ENCODE measurements at places on chromosomes 4 and X.

GRCh38 chrX:49838374-49838773, 9.3 kb downstream of the PAGE4 start:
- no peaks in the 10 kb centered on the region for H3K27me3 ChIP-seq
- no peaks in the 10 kb centered on the region for H3K4me1 ChIP-seq
- no peak for DNase-seq

DNA sequence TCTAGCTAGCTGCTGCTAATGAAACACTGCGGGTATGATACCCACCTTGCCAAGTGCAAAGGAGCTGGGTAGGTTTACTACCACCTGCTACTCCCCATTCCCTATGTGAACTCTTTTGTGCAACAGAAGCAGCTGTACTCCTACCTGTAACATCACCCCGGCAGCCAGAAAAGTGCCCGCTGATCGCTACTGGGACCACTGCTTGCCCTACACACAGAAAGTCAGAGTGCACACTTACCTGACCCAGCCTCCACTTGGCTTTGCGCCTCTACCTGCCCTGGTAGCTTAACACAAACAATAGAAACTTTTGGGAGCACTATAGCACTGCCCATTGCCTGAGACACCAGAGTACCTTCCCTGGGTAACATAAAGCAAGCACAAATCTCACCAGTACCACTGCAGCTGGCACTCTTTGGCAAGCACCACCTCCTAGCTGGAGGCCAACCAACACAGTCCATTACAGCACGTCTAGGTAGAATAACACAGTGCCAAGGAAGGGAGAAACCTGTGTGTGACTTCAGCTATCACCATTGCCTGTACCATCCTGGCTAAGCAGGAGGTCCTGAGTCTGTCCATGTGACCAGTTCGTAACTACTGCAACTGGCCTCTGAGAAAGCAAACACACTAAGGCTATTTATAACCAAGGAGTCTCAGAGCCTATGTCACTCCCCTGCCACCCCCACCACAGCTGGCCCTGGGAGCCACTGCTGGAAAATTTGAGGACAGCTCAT, 80.1 kb downstream of the CENPC start:
- H3K27ac ChIP-seq: no peak overlapping the region
- DNase-seq: no peak

GRCh38 chr4:22416403-22416802, 99.5 kb downstream of the ADGRA3 start:
- H3K27me3 ChIP-seq: no peaks in the 10 kb centered on the region
- H3K4me1 ChIP-seq: no peaks in the 10 kb centered on the region
- DNase-seq: no peak
- H3K27ac ChIP-seq: no peak overlapping the region

- no peak overlapping the region for H3K27ac ChIP-seq
- no peak for DNase-seq
- H3K27me3 ChIP-seq: peaks cover 13% of the 10 kb centered on the region
- no peaks in the 10 kb centered on the region for H3K4me1 ChIP-seq
- H3K36me3 ChIP-seq: no peaks in the 10 kb centered on the region
These were observed 46.6 kb upstream of the SHISA3 start for GRCh38 chr4:42350611-42351182.

DNA sequence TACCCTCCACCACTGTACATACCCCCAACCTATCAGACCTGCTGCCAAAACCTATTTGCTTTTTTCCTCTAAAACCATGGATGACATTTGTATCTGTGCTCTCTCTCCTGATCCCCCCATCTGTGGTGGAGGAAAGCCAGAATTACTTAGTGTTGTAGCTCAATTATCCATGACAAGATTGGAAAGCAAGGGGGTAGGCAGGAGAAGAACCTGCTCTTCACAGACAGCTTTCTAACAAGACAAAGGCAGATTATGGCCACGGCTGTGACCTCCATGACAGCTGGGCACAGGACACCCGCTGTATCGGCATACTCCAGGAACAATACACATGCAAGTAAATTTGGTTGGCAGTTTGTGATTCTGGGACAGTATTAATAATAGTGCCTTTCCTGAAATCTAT, 186.7 kb downstream of the ENOX2 start:
- no peak overlapping the region for H3K4me3 ChIP-seq
- peaks cover 14% of the 10 kb centered on the region for H3K4me1 ChIP-seq
- DNase-seq: no peak
- no peaks in the 10 kb centered on the region for H3K27me3 ChIP-seq
- H3K27ac ChIP-seq: no peak overlapping the region
- H3K36me3 ChIP-seq: no peaks in the 10 kb centered on the region

DNA sequence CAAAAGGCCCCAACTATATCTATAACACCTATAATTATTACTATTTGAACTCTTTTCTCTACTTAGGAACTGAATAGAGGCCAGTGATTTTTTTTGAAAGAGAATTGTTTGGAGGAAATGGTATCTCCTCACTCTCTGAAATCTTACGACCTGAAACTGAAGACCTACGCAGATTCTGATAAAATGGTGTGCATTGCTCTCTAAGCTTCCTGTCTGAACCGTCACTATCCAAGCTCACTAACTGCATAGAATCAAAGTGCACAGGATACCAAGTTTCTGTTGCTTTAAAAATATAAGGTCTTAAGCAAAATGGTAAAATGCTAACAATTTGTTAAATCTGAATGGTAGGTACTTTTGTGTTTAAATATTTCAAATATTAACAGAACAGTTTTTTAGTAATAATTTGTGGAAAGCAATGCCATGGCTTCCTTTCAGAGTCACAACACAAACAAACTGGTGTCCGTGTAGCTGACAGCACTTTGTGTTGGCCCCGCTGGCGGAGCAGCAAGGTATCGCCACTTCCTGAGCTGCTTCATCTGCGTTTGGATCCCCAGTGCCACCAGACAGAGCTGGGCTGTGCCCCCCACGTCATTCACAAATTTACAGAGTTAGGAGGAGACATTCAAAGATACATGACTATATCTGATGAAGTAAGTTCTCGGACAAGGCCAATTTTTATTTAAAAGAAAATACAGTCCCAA, 313.9 kb downstream of the FBXW7 start:
- H3K27me3 ChIP-seq: no peaks in the 10 kb centered on the region
- H3K27ac ChIP-seq: no peak overlapping the region
- no peaks in the 10 kb centered on the region for H3K36me3 ChIP-seq

DNA sequence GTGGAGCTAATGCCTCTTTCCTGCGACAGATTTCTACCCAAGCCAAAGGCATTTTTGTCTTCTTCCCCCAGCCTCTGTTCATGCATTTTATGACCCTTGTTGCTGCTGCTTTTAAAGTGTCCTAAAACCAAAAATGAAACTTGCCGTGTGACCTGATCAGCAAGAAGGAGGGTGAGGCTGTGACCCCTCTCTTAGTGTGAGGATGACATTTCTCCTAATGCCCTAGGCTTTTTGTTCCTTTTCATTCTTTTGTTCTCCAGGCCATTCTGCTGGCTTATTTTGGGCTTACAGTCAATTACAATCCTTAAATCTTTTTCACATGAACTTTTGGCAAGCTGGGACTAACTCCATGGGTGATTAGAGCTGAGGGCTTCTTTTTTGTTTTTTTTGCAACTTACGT, 34.4 kb downstream of the PTTG2 start:
- peaks cover 41% of the 10 kb centered on the region for H3K4me1 ChIP-seq
- no peak for DNase-seq
- peak overlapping the region; percentile 40 for H3K4me3 ChIP-seq
- peak overlapping the region; percentile 96 for H3K27ac ChIP-seq

- H3K36me3 ChIP-seq: no peaks in the 10 kb centered on the region
- no peak overlapping the region for H3K27ac ChIP-seq
- H3K4me3 ChIP-seq: no peak overlapping the region
These were observed 305.9 kb upstream of the HAND2 start for GRCh38 chr4:173835903-173836302.

DNA sequence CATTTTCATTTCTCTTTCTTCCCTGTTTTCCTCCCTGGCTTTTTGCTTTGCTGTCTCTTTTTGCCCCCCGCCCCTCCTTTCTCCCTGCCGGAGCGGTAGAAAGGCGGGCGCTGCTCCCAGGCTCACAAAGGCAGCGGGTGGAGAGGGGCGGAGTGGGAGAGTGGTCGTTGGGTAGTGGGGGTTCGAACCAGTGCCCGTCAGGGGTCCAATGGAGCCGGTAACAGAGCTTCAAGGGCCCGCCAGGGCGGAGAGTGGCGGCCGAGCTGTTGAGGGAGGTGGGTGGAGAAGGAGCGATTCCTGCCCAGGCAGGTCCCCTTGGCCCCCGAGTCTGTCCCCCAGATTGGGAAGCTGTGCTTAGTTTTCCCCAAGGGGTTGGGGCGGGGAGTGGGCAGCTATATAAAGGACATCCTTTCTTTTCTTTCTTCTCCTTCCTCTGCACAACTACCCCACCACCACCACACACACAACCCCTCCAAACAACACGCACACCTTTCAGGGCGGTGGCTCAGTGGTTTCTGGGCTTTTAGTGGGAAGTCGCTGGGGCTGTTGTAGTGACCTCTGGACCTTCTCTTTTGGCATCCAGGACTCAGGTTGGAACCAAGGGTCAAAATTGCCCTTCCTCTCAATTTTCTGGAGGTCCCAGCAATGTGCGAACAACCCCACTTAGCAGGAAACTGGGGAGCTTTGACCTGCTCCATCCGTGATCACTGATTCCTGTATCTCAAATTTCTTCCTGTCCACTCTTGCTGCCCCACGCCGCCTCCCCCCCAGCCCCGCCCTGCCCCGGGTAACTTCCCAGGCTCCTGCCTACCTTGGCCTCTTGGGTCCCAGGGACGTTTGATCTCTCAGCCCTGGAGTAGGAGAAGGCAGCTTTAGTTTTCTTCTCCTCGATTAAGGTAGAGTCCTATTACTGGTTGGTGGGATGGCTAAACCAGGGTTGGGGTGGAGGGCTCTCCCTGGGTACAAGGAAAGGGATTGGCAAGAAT, 1.9 kb downstream of the EFNB1 start:
- H3K36me3 ChIP-seq: no peaks in the 10 kb centered on the region
- H3K4me3 ChIP-seq: peak overlapping the region; percentile 95
- peak overlapping the region; percentile 59 for H3K27ac ChIP-seq
- H3K27me3 ChIP-seq: no peaks in the 10 kb centered on the region
- peaks cover 14% of the 10 kb centered on the region for H3K4me1 ChIP-seq

DNA sequence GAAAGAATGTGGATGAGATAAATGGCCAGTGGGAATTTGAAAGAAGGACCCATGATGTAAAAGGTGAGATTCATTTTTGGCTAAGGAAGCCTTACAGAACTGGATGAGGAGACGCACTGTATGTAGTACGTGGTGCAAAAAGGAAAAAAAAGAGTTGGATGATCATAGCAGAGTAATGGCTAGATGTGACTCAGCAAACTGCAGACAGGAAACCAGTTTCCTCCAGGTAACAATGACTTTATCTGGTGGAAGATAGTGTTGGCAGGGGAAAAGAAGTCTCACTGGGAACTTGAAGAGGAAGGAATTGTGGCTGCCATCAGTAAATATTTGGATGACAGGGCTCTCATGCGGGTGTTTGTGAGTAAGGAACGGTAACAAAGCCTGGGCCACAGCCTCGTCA, 243.2 kb downstream of the CPE start:
- H3K36me3 ChIP-seq: no peaks in the 10 kb centered on the region
- peaks cover 9% of the 10 kb centered on the region for H3K27me3 ChIP-seq
- no peak overlapping the region for H3K27ac ChIP-seq

DNA sequence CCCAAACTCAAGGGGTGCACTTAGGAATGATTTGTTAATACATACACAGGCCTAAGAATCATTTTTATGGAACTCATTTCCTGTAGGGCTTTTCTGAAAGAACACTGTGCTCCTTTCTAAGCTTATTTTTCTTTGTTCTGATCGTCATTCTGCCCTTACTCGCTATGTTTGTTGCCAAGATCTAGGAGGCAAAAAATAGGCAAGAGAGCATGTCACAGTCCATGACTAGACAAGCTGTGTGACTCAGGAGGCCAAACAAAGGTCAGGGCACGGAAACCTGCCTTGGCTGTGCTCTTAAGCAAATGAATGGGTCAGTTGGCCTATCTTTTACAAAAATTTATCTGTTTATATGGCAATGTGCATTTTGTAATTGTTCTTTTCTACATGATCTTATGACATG, 42.5 kb upstream of the C1GALT1C1 start:
- DNase-seq: no peak
- no peaks in the 10 kb centered on the region for H3K36me3 ChIP-seq
- no peaks in the 10 kb centered on the region for H3K27me3 ChIP-seq
- H3K4me3 ChIP-seq: no peak overlapping the region

- no peak overlapping the region for H3K4me3 ChIP-seq
- peaks cover 30% of the 10 kb centered on the region for H3K4me1 ChIP-seq
- no peaks in the 10 kb centered on the region for H3K27me3 ChIP-seq
- H3K36me3 ChIP-seq: peaks cover 10% of the 10 kb centered on the region
- no peak overlapping the region for H3K27ac ChIP-seq
- DNase-seq: no peak
These were observed 111.3 kb downstream of the CEP135 start for GRCh38 chr4:56060036-56060435.

DNA sequence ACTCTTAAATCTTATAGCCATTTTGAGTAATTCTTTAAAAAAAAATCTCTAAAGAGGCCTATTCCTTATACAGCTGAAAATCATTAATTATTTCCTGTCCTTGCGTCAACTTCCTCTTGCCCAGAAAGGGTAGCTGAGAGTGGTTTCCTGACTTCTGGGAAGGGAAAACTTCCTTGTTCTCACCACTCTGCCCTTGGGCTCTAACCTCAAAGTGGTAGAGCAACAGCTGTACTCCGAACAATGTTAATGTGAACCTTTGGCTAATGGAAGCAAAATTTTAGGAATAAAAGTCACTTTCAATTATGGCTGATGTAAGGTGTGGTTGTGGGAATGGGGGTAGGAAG, 15.3 kb downstream of the KLHL2 start:
- H3K4me1 ChIP-seq: peaks cover 23% of the 10 kb centered on the region
- no peaks in the 10 kb centered on the region for H3K27me3 ChIP-seq
- no peak overlapping the region for H3K4me3 ChIP-seq
- H3K27ac ChIP-seq: peak overlapping the region; percentile 66
- no peak for DNase-seq
- H3K36me3 ChIP-seq: peaks cover 9% of the 10 kb centered on the region

DNA sequence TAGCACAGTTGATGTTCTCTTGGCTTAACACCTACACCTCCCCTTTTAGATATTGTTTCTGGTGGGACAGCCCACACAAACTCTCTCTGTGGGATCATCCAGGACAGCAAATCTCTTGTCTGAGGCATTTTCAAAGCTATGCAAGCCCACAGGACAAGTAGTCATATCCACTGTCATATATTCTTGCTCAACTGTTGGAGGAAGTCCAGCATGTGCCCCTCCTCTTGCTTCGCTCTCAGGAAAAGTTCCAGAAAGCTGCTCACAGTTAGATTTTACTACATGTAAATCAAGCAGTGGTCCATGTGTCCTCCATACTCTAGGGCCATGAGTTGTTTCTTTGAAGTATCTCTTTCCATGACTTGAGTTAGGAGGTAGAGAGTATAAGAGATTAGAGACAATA, 260.7 kb downstream of the INPP4B start:
- H3K4me3 ChIP-seq: no peak overlapping the region
- H3K27me3 ChIP-seq: no peaks in the 10 kb centered on the region
- H3K27ac ChIP-seq: no peak overlapping the region
- H3K4me1 ChIP-seq: no peaks in the 10 kb centered on the region
- H3K36me3 ChIP-seq: no peaks in the 10 kb centered on the region
- no peak for DNase-seq

DNA sequence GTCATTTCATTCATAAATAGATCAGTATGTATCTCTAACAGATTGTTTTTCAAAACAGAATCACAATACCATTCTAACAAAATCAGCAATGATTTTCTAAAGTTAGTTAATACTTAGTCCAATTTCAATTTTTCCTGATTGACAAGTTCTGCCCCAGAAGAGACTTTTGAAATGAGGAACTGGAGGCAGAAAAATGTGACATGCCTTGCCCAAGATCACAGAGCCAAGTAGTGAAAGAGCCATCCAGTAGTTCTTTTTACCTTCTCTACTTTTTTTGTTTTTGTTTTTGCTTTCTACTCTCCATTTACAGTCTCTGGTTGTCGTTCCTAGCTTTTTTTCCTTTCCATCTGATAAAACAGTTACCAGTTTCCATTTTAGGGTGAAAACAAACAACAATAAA, 129.3 kb upstream of the TMEM164 start:
- peaks cover 15% of the 10 kb centered on the region for H3K4me1 ChIP-seq
- H3K27me3 ChIP-seq: no peaks in the 10 kb centered on the region
- H3K36me3 ChIP-seq: no peaks in the 10 kb centered on the region
